Stimulated activated CD4-positive, alpha-beta T cell treated with anti-CD3 and anti-CD28 coated beads, Interleukin-12 subunit alpha, Interleukin-12 subunit beta, amount 100 ng/mL, for 24 hours (primary cell): ENCODE measurements at places on chromosomes 3 and 15.
A peak's percentile ranks its signal among the peaks of the same experiment; 100 is the strongest.

DNA sequence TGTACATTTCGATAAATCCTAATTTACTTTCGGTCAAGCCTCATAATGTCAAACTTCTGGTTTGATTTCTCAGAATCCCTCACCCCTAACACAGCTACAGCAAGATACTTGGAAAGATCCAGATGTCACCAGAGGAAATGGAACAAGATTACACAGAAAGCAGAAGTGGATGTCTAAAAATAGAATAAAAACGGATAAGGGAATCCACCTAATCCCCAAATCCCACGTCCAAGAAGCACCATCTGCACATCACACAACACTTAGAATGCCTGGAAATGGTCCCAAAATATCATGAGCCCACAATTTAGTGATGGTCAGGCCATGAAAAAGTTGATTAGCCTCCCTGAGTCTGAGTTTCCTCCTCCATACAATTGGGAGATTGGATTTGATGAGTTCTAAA, 61.7 kb downstream of the AGTR1 start:
- DNase-seq, result no peak

DNA sequence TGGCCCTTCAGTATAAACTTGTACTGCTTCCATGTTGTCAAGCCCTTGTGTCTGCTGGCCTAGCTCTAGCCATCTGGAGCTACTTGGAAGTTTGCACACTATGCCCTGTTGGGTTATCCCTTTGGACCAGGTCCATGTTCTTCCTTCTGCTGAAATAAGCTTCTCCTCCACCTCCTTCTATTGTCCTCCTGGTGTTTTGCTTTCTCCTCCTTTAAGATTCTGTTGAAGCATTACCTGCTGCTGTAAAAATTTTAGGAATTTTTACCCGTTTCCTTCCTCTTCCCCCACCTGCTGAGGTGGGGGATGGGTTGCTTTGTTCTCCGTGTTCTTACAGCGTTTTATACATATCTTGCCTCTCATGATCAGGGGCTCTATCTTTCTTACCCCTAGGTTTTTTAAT, 51.7 kb downstream of the SH3GL3 start:
- no peak for DNase-seq

DNA sequence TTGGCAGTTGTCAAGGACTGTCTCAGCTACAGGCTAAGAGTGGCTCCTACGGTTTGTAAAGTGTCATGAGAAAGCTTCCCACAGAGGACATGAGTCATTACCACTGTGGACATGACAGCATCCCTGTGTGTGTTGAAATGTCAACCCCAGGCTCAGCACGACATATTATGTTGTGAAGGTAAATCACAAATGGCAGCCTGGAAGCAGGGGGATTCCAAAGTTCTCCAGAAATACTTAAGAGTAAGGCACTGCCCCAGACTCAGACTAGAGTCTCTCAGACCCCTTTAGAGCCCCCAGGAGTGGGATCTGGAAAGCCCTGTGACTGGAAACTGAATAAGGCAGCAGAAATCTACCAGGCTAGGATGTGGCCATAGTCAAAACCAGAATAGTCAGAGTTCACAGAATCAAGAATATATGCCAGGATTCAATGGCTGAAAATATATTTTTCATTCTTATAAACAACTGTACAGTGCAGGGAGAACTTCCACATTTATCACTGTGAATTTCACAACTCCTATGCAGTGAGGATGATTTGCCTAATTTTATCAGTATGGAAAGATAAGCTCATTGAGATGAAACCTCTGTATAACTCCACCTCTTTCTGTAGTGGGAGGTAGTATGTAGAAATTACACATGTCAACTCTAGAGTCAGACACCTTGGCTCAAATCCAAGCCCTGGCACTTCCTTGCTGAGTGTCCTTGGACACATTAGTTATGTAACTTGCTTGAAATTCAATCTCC, 237.1 kb upstream of the CFAP20DC start:
- DNase-seq, result no peak

DNA sequence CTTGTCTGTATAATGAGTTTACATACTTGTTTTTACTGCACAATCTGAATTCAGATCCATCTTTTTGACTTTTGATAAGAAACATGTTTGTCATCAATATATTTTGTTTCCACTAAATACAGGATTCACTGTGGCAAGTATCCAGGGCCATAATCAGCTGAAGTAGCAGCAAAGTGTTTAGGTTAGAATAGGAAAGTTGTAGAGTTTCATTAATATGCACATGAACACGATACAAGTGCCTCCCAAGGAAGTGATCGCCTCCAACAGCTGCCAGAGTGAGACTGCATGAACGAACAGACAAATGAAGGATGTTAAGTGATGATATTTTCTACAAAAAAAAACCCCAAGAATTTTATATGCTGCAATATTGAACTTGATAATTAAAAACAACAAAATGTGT, 204.3 kb downstream of the TBL1XR1 start:
- DNase-seq, result no peak

- DNase-seq, result no peak
Measured at GRCh38 chr15:83106994-83107840, at the start of gene TM6SF1. Gene TM6SF1 (plus strand): TSS chr15:83107645. CDS start chr15:83107681, 36 bp downstream.

DNA sequence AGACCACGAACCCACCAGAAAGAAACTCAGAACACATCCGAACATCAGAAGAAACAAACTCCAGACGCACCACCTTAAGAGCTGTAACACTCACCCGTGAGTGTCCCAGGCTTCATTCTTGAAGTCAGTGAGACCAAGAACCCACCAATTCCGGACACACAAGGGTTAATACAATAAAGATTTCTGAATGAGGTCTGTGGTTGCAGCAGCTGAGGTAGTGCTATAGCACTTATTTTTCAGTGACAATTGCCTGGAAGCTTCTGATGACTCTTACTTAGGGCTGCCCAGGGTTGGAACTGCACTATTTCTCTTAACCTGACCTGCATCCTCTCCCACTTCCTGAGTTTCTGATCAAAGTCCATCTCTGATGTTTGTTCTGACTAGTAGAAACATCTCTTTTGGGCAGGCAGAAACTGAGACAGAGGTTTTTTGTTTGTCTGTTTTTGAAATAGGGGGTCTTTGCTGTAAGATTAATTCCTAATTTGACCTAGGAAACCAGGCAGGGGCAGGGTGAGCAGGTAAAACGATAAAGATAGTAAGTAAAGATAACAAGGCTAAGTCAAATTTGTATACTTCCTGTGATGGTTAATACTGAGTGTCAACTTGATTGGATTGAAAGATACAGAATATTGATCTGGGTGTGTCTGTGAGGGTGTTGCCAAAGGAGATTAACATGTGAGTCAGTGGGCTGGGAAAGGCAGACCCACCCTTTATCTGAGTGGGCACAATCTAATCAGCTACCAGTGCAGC, 169.1 kb downstream of the GAP43 start:
- DNase-seq, result peak; percentile 1

DNA sequence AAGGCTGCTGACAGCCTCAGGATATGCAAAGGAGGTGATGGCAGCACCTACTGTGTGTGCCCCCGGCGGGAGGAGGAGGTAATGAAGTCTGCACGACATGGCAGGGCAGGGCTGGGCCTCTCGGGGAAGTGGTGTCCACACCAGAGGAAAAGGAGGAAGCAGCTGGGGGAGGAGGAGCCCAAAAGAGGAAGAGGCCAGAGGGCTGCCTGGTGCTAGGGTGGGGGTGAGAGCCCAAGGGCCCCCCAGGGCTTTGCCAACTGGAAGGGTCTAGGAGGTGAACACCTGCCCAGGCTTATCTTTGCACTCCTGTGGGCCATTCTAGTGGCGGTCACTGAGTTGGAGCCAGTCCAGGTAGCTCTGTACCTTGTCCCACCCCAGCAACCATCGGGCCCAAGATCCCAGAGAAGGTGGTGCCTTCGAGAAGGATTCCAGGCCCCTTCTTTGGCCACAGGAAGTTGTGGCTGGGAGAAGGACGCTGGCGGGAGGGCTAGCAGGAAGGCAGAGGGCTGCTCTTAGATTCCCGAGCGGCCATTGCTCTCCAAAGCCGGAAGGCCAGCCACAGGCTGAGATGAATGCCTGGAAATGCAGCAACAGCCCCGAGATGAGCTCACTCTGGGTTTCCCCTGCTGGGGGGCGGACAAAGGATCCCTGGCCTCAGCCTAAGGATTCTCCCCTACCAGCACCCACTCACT, 7.0 kb downstream of the GNAI2 start:
- no peak for DNase-seq

DNA sequence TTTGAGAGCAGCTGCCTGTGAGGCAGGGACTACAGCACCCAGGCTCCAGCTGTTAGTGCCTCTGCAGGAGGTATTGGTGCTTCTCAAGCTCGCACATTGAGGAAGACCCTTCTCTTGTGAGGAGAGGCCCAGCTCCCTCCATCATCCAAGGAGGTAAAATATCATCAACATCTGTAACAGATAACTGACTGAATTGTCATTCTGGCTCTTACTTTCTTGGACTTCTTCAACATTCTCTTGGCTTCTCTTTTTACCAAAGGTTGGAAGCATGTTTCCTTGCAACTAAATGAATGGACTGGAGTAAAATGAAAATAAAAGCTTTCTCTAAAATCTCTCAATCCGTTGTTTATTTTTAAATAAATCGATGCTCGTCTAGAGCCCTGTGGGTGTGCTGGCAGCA, 53.1 kb upstream of the PXYLP1 start:
- DNase-seq, result no peak

DNA sequence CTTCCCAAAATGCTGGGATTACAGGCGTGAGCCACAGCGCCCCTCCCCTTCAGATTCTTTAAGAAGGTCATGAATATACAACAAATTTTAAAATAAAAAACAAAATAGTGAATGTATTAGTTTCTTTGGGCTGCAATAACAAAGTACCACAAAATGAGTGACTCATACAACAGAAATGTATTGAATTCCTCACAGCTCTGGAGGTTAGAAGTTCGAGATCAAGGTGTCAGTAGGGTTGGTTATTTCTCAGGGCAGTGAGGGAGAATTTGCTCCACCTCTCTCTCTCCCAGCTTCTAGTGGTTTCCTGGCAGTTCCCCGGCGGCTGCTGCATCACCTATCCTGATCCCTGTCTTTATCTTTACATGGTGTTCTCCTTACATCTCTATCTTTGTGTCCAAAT, 804.0 kb downstream of the ROBO1 start:
- no peak for DNase-seq

DNA sequence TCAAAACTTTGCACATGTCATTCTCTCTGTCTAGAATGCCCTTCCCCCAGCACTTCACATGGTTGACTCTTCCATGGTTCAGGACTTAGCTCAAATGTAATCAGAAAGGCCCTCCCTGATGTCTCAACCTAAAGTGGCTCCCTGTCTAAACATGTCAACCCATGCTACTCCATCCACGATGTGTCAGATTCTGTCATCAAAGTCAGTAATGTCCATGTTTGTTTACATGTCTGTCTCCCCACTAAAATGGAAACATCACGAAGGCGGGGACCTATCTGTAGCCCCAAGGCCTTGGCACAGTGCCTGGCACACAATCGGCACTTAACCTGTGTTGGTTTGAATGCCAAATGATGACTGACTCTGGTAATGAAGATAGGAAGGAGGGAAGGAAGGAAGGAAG, 20.8 kb upstream of the SNTN start:
- DNase-seq, result no peak

GRCh38 chr3:31692751-31693150, 160.0 kb downstream of the STT3B start:
- DNase-seq, result no peak

GRCh38 chr3:49158103-49158709, 7.9 kb downstream of the CCDC71 start:
- DNase-seq, result no peak

DNA sequence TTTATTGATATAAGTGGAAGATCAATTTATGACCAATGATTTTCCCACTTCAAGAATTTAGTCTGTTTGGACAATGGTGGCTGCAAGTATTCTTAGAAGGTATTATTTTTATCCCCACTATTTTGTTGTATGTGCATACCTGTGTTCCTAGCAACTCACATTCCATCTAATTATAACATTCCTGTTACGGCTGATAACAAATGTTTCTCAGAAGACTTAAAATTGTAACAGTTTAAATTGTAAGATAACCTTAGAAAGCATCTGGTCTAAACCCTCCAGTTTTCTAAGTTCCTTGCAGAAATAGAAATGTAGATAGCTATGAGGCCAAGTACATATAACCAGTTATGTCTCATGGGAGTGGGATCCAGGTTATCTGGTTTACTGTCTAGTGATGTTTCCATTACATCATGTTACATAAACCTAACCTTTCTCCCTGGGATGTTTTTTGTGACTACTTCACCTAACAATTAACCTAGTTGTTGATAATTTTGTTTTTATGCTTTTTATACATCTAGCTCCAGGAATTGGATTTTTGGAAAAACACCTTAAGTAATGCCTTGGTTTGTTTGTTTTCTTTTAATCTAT, 11.1 kb upstream of the MFN1 start:
- no peak for DNase-seq

GRCh38 chr3:15384510-15385237, 42.7 kb downstream of the METTL6 start:
- DNase-seq, result no peak

- no peak for DNase-seq
Measured at GRCh38 chr3:100798012-100798411, 88.7 kb downstream of the TFG start.

DNA sequence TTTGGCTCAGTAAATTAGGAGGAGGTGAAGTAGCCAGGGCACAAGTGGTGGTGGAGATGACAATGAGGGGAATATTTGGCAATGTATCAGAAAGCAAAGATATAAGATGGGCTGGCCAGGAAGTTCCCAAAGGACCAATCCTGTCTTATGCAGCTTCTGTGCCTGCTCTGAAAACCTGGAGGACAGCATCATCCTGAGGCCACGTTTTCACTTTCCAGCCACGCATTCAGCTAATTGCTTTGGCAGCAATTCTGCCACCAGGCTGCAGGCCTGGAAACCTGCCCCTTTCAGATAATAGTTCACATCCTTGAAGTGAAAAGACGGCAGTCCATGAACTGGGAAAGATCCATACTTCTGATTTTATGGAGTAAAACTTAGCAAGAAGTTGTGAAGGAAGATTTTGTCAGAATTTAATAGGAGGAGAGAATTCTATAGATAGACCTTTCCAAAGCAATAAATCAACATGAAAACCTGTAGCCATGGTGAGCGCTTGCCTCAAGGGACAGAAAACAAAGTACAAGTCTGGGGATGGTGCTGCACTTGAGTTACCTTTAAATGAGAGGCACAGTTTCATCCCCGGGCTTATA, 682.5 kb downstream of the GRM7 start:
- no peak for DNase-seq
